Activated T-cell treated with anti-CD3 and anti-CD28 coated beads for 4 hours (primary cell): ENCODE measurements at places on chromosomes 4 and X.

DNA sequence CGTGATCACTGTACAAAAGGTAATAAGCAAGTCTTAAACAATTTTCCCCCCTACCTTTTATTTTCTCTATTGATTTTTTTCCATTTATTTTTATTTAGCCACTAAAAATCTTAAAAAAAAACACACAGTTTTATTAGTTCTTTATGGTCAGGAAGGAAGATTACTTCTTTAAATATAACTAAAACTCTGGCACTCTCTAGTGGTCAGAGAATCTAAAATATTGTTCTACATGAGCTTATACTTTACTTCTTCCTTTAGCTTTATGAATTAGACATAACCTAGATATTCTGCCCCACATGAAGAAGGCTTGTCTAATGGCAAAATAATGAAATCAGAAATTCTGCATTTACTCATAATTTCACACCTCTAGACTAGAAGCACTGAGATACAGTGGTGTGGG is 135.2 kb downstream of the PDE5A start:
- DNase-seq: no peak

- no peak for DNase-seq
Measured at GRCh38 chr4:183552274-183553146, 47.7 kb downstream of the ING2 start.

DNA sequence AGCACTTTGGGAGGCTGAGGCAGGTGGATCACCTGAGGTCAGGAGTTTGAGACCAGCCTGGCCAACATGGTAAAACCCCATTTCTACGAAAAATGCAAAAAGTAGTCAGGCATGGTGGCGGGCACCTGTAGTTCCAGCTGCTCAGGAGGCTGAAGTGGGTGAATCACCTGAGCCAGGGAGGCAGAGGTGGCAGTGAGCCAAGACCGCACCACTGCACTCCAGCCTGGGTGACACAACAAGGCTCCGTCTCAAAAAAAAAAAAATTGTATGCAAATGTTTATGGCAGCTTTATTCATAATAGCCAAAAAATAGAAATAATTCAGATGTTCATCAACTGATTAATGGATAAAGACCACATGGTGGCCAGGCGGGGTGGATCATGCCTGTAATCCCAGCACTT is 9.8 kb upstream of the NOCT start:
- DNase-seq: no peak

- DNase-seq: no peak
Measured at GRCh38 chr4:163090997-163091684, 75.5 kb downstream of the NAF1 start.

DNA sequence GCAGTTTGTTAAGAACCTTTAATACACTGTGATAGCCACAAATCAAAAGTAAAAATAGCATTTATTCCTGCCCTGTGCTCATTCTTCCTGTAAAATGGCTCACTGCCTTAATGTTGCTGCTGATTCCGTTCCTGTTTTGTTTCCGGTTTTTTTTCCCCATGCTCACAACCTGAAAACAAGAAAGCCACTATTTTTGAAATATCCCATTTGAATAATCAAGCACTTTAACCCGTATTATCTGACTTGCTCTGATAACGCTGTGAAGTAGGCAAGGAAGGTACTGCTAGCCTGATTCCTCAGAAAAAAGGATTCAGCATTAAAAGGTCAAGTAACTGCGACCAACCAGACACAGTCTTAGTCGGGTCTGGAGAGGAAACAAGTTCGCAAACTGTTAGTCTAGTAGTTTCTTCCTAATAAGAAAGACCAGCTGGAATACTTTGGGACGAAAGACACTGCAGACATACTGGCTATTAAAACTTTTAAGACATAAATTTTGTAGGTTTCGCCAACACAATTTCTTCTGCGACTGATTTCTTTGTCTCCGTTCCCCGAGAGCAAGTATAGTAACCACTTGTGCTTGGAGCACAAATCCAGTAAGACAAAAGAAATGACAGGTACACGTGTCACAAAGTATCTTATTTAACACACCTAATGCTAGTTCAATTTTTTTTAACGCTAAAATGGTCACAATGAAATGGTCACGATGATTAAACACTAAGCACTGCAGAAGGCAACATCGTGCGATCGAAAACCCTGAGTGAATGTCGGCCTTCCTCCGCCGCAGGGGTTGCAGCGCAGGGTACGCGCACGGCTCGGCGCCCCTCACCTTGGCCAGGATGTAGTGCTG is 802 bp downstream of the COX18 start:
- peak; percentile 6 for DNase-seq

DNA sequence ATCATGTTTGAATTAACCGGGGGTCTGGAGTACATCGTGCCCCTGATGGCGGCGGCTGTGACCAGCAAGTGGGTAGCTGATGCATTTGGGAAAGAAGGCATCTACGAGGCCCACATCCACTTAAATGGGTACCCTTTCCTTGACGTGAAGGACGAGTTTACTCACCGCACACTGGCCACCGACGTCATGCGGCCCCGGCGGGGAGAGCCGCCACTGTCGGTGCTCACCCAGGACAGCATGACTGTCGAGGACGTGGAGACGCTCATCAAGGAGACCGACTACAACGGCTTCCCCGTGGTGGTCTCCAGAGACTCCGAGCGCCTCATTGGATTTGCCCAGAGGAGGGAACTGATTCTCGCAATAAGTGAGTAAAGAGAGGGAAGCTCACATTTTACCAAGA is 56.9 kb downstream of the CLCN4 start:
- DNase-seq: no peak

DNA sequence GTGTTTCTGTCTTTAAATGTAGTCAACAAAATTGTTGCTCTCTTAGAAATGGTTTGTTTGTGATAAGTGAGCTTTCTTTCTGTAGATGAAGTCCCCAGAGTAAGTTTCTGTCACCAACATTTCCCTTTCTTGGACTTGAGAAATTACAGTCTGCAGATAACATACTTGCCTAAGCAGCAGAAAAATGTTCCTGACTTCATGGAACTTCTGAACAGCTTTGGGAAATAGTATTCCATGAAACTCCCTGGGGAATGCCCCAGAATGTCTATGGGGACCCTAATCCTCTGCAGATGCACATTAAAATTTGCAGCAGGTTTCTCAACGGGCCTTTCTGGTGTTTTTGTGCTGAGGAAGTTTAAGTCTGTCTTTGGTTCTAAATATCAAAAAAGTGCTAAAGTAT is 38.6 kb upstream of the NEIL3 start:
- DNase-seq: no peak

- no peak for DNase-seq
Measured at GRCh38 chr4:133151691-133152329, 2.7 kb downstream of the PCDH10 start.

- DNase-seq: no peak
Measured at GRCh38 chrX:109770780-109771179, 37.7 kb upstream of the ACSL4 start.

DNA sequence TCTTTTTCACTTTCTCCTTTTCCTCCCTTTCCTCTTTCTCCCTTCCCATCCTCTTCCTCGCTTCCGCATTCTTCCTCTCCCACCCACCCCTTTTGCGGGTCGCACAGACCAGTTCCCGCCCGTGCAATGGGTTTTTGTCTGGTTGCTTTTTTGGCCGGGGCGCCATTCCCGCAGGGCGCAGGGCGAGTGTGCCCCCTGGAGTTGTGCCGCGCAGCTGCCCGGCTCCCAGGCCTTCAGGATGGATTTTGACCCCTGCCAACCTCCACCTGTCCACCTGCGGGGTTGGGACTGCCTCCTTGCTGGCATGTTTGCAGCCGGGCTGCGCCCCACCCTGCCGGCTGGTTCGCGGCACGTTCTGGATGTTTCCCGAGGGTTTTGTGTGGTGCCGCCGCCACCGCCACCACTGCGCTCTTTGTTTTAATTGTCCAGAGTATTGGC is 578 bp upstream of the SEL1L3 start:
- no peak for DNase-seq

GRCh38 chrX:56751071-56751470 is 22.0 kb downstream of the NBDY start:
- no peak for DNase-seq

GRCh38 chr4:45484740-45485139 is 639.1 kb downstream of the GABRG1 start:
- no peak for DNase-seq

GRCh38 chr4:98602270-98602669 is 56.1 kb downstream of the TSPAN5 start:
- DNase-seq: no peak

DNA sequence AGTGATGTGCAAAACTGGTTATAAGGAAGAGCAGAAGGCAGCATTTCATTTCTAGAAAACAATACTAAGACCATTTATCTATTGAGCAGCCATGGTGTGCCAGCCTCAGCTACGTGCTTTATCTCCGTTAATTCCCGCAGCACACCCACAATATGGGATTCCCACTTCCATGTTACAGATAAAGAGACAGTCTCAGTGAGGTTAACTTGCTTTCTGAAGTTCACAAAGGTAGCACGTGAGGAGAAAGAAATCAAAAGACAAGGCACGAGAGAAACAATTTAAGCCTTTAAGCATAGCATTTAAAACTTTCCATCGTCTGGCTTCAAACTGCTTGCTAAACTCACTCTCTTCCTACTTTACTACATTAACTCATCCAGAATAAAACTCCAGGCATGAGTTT is 8.0 kb upstream of the RPL34 start:
- DNase-seq: no peak

DNA sequence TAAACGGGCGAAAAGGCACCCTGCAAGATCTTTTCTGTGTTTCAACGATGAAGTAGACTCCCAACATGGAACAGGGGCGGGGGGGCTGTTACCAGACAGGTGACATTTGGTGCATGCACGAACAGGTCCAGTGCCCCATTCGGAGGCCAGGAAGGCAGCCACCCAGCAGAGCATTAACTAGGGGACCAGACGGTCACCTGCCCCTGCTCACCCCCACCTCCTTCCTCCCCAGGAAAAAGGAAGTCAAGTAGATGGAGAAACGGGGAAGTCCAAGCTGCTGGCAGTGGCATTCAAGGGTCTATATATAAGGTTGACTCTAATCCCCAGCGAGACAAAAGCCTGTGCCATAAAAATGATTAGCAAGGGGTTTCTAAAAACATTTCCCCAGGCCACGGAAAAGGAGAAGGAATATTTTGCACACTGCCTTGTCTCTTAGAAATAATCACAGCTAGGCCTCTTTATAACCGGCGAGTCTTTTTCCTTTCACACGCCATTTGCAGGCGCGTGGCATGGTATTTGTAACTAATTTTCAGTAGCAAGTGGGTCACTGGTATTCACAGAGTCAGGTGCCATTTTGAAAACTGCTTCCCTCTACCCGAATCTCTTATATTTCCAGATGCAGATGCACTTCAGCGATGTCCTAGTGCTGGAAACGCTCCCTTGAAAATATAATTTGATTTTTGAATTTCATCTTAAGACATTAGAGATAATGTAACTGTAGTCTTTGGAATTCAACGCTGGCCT is 1.2 kb upstream of the TMSB4X start:
- no peak for DNase-seq

DNA sequence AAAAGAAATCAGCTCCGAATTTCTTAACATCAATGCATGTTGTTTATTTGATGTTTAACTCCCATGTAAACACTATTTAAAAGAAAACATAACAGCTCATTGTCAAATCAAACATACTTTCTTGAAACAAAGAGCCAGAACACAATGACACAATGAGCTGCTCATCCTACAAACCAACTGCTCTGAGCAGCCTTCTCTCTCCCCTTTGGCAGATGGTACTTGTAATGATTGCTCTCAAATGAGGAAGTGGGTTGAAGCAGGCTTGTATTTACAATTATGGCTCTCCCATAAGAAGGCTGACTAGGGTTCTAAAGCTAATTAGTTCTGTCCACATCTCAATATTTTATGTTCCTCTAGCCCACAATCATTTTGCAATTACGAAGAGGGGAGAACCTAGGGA is 637.8 kb upstream of the ADGRL3 start:
- no peak for DNase-seq

GRCh38 chr4:105129286-105130040 is 17.2 kb upstream of the TET2 start:
- no peak for DNase-seq

DNA sequence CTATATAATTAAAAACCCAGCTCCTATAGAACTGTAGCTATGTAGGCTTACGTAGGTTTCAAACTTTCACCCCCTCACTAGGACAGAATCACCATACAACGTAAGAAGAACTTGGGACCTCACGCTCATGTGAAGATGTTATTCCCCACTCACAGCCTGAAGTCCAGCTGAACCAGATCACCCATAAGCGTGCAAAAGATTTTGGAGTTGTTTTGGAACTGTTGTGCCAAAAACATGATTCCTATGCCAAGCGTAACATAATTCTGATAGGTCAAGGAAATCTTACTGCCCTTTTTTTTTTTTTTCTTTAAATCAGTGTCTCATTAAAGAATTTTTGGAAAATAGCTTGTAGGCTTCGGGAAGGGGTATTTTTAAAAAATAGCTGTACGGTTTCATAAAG is 57.0 kb downstream of the LCORL start:
- DNase-seq: no peak

DNA sequence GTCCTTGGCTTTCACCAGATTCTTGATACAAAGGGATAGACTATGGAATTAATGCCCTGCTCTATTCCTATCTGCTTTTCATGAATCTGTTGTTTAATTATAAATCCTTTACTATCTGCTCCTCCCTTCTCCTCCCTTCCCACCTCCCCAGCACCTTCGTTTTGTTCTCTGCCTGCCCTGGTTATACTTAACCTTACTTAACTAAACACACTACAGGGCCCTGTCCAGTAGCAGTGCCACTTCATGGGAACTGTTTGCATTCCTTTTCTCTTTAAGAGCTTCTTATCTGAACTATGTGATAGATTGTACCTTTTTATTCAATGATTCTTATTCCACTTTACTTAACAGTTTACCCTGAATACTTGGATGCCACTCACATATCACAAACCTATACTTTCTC is 830 bp downstream of the HOPX start:
- DNase-seq: no peak

GRCh38 chr4:17562157-17562556 is 14.8 kb upstream of the LAP3 start:
- no peak for DNase-seq

DNA sequence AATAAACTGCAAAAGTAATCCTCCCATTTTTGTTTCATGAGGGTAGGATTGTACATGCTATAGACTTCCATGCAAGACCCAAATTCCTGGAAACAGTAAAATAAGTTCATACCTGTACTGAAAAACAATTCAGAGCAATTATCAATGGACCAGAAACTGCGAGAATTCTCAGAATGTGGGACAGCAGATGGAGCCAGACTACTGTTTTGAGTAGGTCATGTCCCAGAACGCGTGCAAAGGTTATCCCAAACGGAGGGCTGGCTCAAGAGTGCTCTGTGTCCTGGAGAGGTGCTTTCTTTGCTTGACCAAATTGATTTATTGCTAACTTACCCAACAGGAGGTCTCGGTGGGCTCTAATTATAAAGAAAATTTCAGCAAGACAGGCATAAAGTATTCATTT is 1.7 kb upstream of the MAGEH1 start:
- no peak for DNase-seq

GRCh38 chr4:8356856-8357255 is 83.7 kb downstream of the ACOX3 start:
- no peak for DNase-seq

GRCh38 chrX:50971395-50971794 is 60.9 kb downstream of the BMP15 start:
- no peak for DNase-seq
